ENCODE measurements at places on chromosomes 12 and 14. TPM values are rescaled to one million over a fixed set of nuclear protein-coding genes. Genes with fewer than 3 reads are reported as not detected.

GRCh38 chr14:22886500-22887259 is 3.7 kb downstream of the REM2 start:
- DNase-seq = peak; percentile 47

COA8 gene
- total RNA-seq = 17.7 TPM

DNA sequence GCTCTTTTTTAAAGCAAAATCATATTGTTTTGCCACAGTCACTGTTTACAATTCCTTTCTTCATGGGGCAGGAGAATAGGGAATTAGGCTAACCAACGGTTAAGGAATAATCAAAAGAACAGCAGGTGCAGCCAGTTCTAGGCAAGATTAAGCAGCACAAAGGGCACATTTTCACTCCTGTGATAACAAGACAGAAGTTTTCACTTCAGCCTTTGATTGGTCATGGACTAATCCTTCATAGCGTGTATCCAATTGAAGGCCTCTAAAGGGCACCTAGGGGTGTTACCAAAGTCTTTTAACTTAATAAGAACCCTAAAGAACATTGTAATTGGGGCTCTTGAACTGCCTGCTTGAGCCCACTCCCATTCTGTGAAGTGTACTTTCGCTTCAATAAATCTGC is 206.9 kb upstream of the AMIGO2 start:
- no peak for DNase-seq

RNU4-1 gene
- 2,128 TPM for total RNA-seq

GRCh38 chr14:70448633-70449340 is 3.2 kb upstream of the ADAM21 start:
- peak; percentile 73 for DNase-seq

DNA sequence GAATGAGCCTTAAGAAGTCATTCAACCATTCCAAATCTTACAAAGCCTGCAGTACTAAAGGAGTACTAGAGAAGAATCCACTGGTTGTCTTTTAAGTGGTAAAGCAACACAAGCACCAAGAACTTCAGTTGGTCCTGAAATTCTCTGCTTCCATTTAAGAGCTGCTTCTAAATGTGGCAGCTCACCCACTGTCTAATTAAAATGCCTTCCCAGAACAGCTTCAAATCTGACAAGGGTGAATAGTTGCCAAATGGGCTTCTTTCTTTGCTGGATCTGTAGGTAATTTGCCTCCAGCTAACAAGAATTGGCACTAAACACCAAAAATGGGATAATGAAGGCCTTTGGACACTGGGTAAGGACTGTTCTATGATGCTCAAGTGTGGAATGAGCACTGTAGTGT is 72.2 kb upstream of the NAP1L1 start:
- DNase-seq = no peak

CEBPE gene
- not detected for total RNA-seq

RAD52 gene
- 9.1 TPM for total RNA-seq

DNA sequence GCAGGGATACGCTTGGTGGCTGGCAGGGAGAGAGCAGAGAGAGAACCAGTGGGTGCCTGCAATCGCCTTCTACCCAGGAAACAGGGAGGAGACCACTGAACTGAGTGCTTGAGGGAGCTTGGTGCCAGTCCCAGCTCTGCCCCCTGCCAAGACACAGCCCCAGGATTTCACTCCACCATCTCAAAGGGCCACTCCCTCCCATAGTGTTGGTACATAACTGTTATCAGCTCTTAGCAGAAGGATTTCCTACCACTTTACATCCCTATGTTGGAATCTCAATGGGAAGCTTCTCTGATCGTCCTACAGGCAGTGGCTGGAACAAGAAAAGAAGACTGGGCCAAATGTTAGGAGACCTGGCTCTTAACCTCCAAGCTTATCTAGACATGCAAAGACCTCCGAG is 157.4 kb upstream of the FOXN3 start:
- no peak for DNase-seq

DDN gene
- total RNA-seq = not detected

DNA sequence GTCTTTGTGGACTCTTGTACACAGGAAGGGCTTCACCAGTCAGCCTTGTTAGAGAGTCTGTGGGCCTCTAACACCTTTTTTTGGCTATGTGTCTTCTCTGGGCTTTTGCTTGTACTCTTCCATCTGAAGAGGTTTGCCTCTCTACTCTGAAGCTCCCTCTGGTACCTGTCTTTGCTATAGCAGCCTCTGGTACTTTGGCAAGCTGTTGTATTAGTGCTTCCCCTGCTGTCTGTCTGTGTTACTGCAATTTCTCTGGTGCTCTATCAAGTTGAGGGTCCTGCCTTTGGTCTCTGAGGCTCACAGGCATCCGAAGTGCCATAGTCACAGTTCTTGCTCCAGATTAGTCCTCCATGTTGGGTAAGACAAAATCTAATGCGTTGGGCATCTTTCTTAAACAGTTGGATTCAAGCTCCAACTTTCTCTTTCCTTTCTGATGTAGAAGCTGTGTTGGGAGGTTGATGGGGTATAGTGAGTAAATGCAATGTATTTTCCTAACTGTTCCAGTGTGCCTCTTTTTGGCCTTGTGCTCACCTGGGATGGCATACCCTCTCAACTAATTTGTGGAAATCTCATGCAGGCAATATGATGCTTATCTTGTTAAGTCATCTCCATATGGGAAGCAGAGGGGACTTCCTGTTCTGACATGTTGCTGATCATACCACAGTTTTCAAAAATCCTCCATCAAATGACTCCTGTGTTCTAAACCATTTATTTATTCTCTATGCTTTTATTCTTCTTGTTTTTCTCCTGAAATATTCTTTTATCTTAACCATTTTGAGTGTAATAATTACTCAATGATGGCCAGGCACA is 88.8 kb downstream of the ATF7IP start:
- no peak for DNase-seq

- DNase-seq = no peak
Observed at GRCh38 chr12:24379433-24379832, 430.0 kb upstream of the SOX5 start.

DNA sequence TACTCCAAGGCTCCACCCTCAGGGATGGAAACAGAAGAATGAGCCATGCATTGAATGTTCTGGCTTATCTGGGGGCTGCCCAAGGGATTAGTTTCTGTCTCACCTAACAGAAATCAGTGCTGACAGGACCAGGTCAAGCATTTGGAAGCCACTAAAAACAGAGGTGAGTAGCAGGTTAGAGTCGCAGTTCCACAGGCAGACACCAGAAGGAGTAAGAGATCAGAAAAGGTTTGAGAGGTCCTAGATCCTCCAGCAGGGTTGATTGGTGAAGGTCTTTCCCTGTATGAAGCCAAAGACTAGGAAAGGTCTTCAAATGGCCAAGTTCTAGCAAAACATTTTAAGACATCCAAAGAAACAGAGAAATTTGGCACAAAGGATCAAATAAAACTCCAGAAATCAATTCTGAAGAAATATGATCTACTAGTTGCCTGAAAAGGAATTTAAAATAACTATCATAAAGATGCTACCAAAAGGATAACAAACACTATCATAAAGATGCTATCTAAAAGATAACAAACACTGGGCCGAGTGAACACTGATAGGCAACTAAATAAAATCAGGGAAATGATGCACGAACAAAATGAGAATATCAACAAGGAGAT is 19.5 kb upstream of the TTC9 start:
- DNase-seq = no peak

LIN7A gene
- 20.8 TPM for total RNA-seq

GRCh38 chr14:72275242-72275641 is 343.0 kb downstream of the RGS6 start:
- no peak for DNase-seq

FAM90A1 gene
- total RNA-seq = not detected

REM2 gene
- not detected for total RNA-seq

DNA sequence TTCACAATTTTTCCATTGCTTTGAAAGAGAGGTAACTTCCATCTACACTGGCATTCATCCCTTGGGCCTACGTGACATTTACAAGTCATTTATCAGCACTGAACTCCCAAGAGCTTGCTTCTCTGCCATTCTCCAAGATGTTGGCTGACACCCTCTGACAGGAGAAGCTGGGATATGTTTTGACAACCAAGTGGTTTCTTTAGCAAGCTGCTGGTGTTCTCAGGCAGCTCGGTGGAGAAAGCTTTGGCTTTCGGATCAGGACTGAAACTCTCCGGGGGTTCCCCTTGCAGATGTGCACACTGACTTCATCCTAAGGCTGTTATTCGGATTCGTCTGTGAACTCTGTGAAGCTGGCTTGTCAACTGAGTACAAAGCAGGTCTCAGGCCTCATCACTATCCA is 15.7 kb downstream of the KCNA5 start:
- DNase-seq = no peak

GRCh38 chr12:40011775-40012129 is 94.1 kb downstream of the SLC2A13 start:
- DNase-seq = no peak

- DNase-seq = no peak
Observed at GRCh38 chr12:24991209-24992049, 42.5 kb upstream of the BCAT1 start.

DNA sequence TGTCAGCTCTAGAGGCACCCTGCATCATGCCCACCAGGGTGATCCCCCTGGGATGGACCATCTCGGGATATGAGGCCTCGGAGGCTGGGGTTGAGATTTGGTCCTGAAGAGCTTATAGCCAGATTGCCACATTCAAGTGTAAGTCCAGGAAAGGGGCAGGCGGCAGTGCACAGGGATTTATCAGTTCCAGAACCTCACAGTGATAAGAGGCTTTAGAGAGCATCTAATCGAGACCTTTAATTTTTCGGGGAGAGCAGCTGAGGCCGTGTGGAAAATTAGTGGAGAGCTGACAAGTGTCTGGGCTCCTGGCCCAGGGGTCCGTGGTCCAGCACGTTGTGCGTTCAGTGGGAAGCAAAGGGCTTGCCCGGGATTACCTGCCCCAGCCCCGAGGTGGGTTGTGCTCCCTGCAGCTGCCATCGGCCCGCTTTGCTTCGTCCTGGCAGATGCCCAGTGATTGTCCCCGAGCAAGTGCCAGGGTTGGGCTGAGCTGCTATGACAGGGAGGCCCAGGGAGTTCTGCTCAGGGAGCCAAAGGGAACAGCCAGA is 52.1 kb downstream of the C14orf132 start:
- no peak for DNase-seq

DNA sequence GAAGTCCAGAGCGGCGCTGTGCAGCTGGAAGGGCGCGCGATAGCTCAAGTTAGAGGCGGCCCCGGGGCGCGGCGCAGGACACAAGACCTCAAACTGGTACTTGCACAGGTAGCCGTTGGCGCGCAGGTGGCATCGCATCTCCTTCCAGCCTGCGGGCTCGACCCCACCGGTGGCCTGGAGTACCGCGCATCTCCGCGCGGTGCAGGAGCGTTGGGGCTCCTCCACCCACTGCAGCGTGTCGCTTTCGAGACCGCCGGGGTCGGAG is 553 bp downstream of the CLEC14A start:
- peak; percentile 31 for DNase-seq

FAIM2 gene
- not detected for total RNA-seq

GRCh38 chr12:107450541-107450940 is 235.1 kb upstream of the PWP1 start:
- DNase-seq = no peak

- no peak for DNase-seq
Observed at GRCh38 chr14:61690982-61691381, 4.3 kb upstream of the HIF1A start.

PTPN21 gene
- total RNA-seq = 10.4 TPM

DNA sequence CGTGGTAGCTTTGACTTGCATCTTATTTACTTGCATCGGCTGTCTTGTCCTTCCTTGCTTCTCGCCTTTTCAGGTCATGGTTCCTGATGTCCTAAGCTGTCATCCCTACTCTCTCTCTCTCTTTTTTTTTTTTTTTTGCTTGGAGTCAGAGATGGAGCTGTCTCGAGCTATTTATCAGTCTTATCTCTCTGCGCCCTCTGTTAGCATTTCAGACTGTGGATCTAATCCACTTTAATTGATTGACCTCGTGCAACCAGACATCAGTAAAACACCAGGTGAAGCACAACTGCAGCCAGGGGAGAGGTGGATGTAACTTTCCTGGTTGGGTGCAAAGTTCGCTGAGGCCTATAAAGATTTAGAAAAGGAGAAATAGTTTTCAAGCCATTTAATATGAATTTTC is 554.8 kb downstream of the DIO2 start:
- DNase-seq = no peak

DNA sequence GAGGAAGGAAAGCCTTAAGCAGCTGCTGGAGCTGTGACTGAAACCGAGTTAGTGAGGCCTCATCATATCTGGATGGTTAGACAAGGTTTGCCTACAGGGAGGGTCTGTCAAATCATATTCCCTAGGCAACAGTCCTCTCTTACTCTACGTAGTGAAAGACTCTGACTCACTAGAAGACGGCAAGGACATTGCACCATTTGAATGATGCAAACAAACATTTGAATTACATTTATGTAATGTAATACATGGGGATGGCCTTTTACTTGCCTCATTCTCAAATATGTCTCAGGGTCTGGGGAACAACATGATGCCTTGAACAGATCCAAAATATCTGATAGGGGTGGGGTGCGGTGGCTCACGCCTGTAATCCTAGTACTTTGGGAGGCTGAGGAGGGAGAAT is 29.8 kb upstream of the STRAP start:
- DNase-seq = no peak

- peak; percentile 56 for DNase-seq
Observed at GRCh38 chr14:77124345-77125280, 17.0 kb downstream of the ZDHHC22 start.

NUBPL gene
- 7.5 TPM for total RNA-seq

RPL10L gene
- not detected for total RNA-seq

DNA sequence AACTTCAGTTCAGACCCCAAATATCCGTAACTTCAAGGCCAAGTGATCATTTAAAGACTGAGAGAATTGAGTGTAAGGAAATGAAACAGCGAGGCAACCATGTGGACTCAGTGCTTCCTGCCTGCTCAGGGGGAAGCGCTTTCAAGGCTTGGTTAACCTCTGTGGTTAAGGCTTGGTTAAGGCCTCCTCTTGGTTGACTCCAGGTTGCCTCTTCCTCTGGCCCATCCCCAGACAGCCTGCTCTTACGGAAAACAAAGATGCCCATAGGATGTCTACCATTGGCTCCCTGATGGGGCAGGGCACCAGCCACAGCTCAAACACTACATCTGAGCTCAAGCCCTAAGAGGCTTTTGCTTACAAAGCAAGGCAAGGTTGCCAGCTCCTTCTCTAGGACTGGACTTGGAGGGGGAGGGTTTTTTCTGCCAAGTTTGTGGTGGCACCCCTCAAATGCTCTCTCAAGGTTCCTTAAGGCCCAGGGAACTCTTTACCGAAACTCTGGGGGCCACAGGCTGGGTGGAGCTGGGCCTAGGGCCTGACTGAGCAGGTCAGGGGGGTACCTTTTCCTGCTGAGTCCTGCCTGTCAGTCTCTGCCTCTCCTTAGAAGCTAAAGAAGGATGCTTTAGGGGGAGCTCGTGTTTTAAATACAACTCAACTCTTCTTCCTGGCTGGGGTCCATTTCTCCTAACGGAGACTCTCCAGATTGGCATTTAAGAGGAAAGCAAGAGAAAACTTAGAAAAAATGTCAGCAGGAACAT is 13.7 kb downstream of the COL2A1 start:
- DNase-seq = no peak

RNASE3 gene
- 1.0 TPM for total RNA-seq

DNA sequence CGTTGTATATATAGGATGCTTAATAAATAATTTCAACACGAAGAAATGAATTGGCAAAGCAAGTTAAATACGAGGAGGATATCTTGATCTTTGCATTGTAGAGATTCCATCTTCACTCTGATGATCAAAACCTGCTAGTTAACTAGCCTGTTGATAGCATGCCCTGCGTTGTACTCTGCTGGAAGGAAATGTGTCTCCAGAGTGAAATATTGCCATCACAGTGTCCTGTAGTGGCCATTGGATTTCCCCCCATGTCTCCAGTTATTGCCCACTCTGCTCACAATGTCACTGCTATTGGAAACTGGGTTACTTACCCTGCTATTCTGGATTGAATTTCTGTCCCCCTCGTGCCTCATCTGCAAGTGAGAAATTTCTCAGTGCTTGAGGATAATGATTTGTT is 109.6 kb downstream of the PLEKHA5 start:
- no peak for DNase-seq

GRCh38 chr14:46279776-46280175 is 371.8 kb downstream of the RPL10L start:
- DNase-seq = no peak
